Uterus (tissue), 4 donors: ENCODE measurements at places on chromosomes 5 and 9. TPM values are rescaled to one million over a fixed set of nuclear protein-coding genes. Genes with fewer than 3 reads are reported as not detected.

- DNase-seq: no peak
- no peaks in the 10 kb centered on the region for H3K27me3 ChIP-seq
- H3K36me3 ChIP-seq: no peaks in the 10 kb centered on the region
- no peak overlapping the region for H3K4me3 ChIP-seq
Measured at GRCh38 chr5:133905424-133905823, 63.0 kb downstream of the C5orf15 start.

DNA sequence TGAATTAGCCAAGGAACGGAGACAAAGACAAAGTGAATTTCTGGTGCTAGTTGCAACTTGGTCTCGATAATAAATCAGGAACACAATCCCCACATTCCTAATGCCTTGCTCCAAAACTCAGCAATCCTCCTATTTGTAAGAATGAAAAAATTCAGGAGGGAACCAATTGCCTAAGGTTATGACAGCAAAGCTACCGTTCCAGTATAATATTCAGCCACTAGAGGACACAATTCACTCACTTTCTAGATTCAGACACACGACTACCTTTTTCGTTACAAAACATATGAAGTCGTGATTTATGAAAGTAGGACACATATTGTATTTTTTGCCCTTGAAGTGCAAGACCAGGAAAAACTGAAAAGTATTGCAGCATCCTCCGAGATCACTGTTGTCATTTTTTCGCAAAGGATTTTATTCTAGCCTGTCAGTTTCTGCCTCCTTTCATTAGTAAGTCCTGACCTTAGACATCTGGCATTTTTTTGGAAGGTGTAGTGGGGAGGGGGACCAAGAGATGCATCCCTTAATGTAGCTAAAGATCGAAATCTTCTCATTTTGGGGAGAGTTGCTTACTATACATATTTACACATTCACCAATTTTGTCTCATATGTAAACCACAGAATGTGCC, 133.1 kb downstream of the DOCK8 start:
- H3K27me3 ChIP-seq: no peaks in the 10 kb centered on the region
- DNase-seq: no peak
- H3K27ac ChIP-seq: no peak overlapping the region
- no peaks in the 10 kb centered on the region for H3K4me1 ChIP-seq
- no peaks in the 10 kb centered on the region for H3K36me3 ChIP-seq
- H3K4me3 ChIP-seq: no peak overlapping the region

DNA sequence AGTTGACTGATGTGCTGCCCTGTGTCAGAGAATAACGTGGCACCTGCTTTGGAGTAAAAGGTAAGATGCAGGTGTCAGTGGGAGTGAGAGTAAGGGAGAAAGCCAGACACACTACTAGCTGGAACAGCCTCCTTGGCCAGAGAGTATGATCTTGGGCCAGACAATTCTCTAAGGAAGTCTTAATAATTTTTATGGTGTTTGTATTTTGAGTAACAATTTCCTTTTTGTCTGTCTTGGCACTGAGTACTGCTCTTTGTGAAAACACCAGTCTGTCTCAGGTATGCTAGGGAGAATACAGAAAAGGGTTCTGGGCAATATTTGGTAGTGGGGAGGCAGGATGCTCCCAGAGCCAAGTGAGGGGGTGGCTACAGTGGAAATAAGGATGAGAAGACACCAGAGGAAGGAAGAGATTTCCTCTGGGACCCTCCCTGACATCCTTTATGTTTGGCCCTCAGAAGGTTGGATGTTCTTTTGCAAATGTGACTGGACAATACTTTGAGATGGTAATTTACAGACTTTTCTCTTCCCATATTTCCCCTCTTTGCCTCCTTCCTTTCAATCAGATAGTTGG, 20.6 kb upstream of the PRDM6 start:
- H3K27ac ChIP-seq: no peak overlapping the region
- H3K4me1 ChIP-seq: no peaks in the 10 kb centered on the region
- no peaks in the 10 kb centered on the region for H3K27me3 ChIP-seq
- no peak overlapping the region for H3K4me3 ChIP-seq
- H3K36me3 ChIP-seq: no peaks in the 10 kb centered on the region
- DNase-seq: no peak

The HTR4 gene
- 0.26 TPM for total RNA-seq

DNA sequence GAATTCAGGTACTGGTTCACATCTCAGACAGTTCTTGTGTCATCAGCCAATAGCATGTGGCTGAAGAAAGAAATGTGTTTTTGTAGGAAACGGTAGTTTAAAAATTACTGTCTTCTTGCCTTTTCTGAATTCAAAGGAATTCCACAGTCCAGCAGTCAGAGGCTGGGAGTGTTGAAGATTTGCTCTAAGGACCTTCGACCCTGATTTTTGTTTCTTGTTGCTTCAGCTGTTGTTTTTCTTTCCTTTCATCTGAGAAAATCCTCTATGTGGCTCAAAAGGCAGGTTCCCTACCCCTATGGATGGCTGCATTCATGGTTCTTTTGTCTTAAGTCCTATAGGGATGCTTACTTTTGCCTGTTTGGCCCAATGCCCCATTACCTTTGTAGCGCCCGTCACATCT, 304.9 kb downstream of the TMEM167A start:
- H3K27ac ChIP-seq: no peak overlapping the region
- no peak overlapping the region for H3K4me3 ChIP-seq
- H3K36me3 ChIP-seq: no peaks in the 10 kb centered on the region
- no peak for DNase-seq

The CEL gene
- 0.62 TPM for total RNA-seq

The UAP1L1 gene
- total RNA-seq: 7.6 TPM

DNA sequence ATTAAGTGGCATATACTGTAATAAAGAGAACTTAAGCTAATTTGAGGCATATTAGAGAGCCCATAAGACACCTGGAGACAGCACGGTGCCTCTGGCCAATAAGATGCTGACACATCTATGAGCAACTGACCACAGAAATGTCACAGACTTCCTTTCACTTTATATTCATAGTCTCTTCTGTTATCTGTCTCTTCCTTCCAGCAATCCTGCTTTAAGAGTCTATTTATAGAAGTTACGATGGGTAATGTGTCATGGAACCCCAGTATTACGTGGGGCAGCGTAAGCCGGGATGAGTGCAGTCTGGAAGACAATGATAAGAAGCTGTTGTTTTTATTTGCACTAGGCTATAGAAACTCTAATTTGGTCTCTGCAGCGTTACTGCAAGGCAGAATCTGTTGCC, 136.8 kb downstream of the CFAP90 start:
- DNase-seq: no peak
- no peak overlapping the region for H3K27ac ChIP-seq
- H3K4me1 ChIP-seq: no peaks in the 10 kb centered on the region
- H3K27me3 ChIP-seq: no peaks in the 10 kb centered on the region

The C9 gene
- total RNA-seq: not detected

DNA sequence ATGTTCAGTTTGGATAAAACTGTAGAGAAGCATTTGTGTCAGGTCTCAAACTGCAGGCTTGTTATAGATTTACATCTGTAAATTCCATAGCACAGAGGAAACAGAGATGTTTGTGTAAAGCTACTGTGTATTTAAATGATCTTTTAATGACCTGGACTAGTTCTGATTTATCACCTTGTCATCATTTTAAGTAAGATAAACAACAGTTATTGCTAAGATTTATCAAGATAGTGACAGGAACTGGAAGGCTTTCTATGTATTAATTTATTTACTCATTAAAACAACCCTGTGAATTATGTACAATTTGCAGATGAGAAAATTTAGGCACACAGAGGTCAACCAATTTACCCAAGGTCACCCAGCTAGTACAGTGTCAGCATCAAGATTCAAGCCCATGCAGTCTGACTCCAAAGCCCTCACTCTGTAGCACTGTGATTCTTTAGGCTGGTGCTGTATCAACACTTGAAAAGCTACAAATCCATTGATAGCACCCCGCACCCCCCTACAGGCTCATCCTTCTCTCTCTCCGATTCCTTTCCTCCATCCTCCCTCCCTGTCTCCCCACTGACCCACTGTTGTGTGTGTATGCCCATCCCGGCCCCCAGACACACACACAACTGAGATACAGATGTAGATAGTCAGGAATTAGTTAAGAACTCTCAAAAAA, 184.5 kb downstream of the FBN2 start:
- no peaks in the 10 kb centered on the region for H3K27me3 ChIP-seq
- no peaks in the 10 kb centered on the region for H3K4me1 ChIP-seq
- DNase-seq: no peak
- H3K4me3 ChIP-seq: no peak overlapping the region
- H3K27ac ChIP-seq: no peak overlapping the region
